ENCODE measurements at places on chromosomes 11 and 22. TPM values are rescaled to one million over a fixed set of nuclear protein-coding genes. Genes with fewer than 3 reads are reported as not detected.

GRCh38 chr22:33018232-33018864 is 39.8 kb downstream of the SYN3 start:
- DNase-seq: peak; percentile 12

- no peak for DNase-seq
Observed at GRCh38 chr22:44721213-44721612, 19.2 kb downstream of the PRR5 start.

GRCh38 chr11:45919806-45920530 is 2.3 kb upstream of the PEX16 start:
- DNase-seq: no peak

FGF4 gene
- not detected for total RNA-seq

PRR33 gene
- not detected for total RNA-seq

PNPLA2 gene
- total RNA-seq: 64.0 TPM

All from activated T-helper 1 cell treated with anti-CD3 and anti-CD28 coated beads, Interleukin-12 subunit alpha, Interleukin-12 subunit beta, Interleukin-2, Interleukin-4 antibody, amounts not matched to agents 30 ng/mL and 10 ng/mL and 1 ng/mL, durations not matched to agents 14 hours and 24 hours and 36 hours (primary cell).